Forelimb muscle (tissue), 1 donor: ENCODE measurements at places on chromosomes 12 and 14. TPM values are rescaled to one million over a fixed set of nuclear protein-coding genes. Genes with fewer than 3 reads are reported as not detected.

The PIANP gene
- 3.2 TPM for polyA plus RNA-seq

The CDH24 gene
- 3.8 TPM for polyA plus RNA-seq

The DPPA3 gene
- not detected for polyA plus RNA-seq

The KRT2 gene
- polyA plus RNA-seq, result not detected

The SIVA1 gene
- 71.9 TPM for polyA plus RNA-seq

The TSPAN9 gene
- 112 TPM for polyA plus RNA-seq

The NOVA1 gene
- polyA plus RNA-seq, result 13.2 TPM

The ACOT6 gene
- polyA plus RNA-seq, result not detected

The PRKAB1 gene
- polyA plus RNA-seq, result 24.3 TPM

The ADCY6 gene
- polyA plus RNA-seq, result 35.9 TPM

The NUDT4 gene
- 74.8 TPM for polyA plus RNA-seq
